ENCODE measurements at places on chromosomes 2 and 18.

DNA sequence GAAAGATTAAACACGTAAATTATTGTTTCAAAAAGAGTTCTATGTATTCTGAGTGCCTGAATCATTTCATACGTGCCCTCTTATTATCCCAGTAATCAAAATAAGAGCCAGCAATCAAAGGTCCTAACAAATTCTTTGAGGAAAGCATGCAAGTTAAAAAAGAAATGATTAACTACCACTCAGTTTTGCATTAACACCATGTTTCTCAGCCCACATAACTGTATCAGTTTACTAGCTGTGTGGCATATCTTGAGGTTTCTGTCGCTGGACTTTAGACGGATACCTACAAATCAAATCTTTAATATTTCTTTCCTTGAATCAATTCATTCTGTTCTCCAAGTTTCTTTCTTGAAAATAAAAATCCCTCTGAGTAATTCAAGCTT is 668.9 kb upstream of the CHAC2 start:
- DNase-seq, result no peak

- DNase-seq, result no peak
Observed at GRCh38 chr2:16326711-16327300, 338.8 kb downstream of the CYRIA start.

GRCh38 chr2:144161061-144161460 is 358.9 kb downstream of the ZEB2 start:
- DNase-seq, result no peak

- DNase-seq, result peak; percentile 73
Observed at GRCh38 chr2:240957656-240958365, 40.6 kb upstream of the SNED1 start.

- no peak for DNase-seq
Observed at GRCh38 chr2:236892721-236893120, 193.0 kb upstream of the COPS8 start.

- DNase-seq, result no peak
Observed at GRCh38 chr2:96117701-96118588, 1.6 kb upstream of the ADRA2B start.

GRCh38 chr18:67305466-67305865 is 211.1 kb downstream of the DSEL start:
- no peak for DNase-seq

- DNase-seq, result no peak
Observed at GRCh38 chr2:170243118-170243837, 65.3 kb downstream of the MYO3B start.

DNA sequence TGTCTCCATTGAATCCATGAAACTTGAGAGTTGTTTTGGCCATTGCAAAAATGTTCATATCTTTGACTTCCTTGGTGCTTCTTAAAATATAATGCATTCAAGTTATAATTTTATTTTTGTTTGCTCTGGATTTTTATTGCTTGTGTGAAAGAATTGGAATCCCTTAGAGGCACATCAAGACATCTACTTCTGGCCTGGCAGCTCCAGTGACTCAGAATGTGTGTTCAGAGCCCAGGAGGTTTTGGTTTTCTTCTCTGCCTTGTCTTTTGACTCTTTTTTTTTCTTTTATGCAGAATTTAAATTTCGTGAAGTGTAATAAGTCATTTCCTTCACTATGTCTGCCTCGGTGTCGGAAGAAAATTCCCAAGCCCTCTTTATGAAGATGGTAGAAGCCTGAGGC is 180.2 kb downstream of the LTBP1 start:
- DNase-seq, result no peak

GRCh38 chr2:1495676-1496358 is 82.6 kb downstream of the TPO start:
- DNase-seq, result no peak

DNA sequence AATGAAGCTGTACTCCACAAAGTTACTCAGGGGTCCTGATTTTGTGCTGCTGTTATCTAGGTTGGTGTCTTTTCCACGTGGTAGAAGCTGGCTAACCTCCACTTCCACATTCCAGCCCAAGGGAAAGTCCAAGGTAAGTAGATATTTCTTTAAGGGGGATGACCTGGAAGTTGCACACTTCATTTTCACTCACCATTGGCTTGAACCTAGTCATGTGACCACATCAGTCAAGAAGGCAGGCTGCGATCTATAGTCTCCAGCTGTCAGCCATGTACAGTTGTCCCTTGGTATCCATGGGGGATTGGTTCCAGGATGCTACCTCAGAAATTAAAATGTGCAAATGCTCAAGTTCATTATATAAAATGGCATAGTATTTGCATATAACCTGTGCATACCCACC is 31.9 kb upstream of the TGIF1 start:
- no peak for DNase-seq

- DNase-seq, result no peak
Observed at GRCh38 chr2:190910341-190911136, 29.9 kb downstream of the GLS start.

GRCh38 chr2:30147196-30147714 is 448 bp downstream of the YPEL5 start:
- DNase-seq, result no peak
